ENCODE measurements at places on chromosomes 1 and 21.

DNA sequence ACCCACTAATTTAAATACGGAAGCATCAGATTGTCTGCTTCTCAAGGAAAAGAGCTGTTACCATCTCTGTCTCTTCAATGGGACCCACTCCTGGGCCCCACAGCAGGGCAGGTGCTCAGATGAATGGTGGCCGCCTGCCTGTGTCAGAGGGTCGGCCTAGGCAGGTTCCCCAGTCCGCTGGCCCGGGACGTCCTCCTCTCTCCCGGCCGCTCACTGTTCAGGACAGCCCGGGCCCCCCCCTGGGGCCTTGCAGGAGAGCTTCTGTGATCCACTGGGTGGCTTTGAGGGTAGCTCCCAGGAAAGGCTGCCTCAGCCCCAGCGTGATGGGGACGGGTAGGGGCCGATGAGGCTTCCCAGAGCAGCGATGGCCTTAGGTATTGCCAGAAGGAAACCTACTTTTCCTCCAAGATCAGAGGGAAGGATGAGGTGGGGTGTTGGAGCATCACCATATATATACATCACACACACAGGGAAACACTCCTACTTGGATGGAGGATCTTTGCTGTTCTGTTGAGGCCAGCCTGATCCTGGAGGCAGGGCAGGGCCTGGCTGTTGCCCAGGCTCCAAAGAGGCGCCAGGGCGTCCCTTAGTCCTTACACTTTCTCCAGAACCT, 231.3 kb downstream of the SDCCAG8 start:
- no peak overlapping the region for H3K4me3 ChIP-seq
- H3K4me1 ChIP-seq = peaks cover 5% of the 10 kb centered on the region
- no peak overlapping the region for H3K27ac ChIP-seq
- DNase-seq = no peak

DNA sequence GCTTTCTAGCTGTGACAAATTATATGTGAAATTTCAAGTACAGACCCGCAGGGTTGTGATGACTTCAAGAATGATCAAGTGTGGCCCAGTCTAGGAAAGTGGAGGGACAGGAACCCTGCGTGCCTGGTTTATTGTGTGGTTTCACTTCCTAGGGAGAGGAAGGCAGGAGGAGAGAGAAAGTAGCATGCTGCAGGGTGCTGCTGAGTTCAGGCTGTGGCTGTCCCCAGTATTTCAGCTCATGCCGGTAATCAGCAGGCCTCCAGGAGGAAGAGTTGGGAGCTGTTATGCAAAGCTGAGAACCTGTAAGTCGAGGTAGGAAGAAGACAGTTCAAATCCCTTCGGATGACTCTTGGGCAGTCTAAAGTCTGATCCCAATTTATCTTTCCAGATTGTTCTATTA, 140.4 kb downstream of the ROR1 start:
- no peak overlapping the region for H3K4me3 ChIP-seq
- DNase-seq = no peak
- peaks cover 29% of the 10 kb centered on the region for H3K4me1 ChIP-seq
- no peaks in the 10 kb centered on the region for H3K27me3 ChIP-seq

DNA sequence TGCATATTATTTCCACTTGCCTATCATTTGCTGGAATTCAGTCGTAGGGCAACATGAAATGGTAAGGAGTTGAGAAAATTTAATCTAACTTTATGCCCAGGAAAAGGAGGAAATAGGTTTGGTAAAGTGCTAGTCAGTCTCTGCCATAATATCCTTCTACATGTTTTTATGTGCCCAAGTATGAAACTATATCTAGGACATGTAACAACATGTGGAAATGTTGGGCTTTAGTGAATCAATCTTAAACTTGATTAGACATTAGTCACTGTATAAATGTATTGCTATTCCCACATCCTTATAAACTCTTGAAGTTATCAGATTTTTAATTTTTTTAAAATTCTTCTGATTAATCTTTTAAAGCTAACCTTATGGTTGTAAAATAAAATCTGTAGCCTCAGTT, 204.7 kb upstream of the ZRANB2 start:
- DNase-seq = no peak
- no peaks in the 10 kb centered on the region for H3K27me3 ChIP-seq
- H3K4me3 ChIP-seq = no peak overlapping the region
- no peak overlapping the region for H3K27ac ChIP-seq

GRCh38 chr1:5983361-5984103, 8.7 kb downstream of the NPHP4 start:
- H3K4me3 ChIP-seq = no peak overlapping the region
- no peaks in the 10 kb centered on the region for H3K27me3 ChIP-seq
- DNase-seq = peak; percentile 49
- no peaks in the 10 kb centered on the region for H3K36me3 ChIP-seq
- peak overlapping the region; percentile 1 for H3K27ac ChIP-seq

DNA sequence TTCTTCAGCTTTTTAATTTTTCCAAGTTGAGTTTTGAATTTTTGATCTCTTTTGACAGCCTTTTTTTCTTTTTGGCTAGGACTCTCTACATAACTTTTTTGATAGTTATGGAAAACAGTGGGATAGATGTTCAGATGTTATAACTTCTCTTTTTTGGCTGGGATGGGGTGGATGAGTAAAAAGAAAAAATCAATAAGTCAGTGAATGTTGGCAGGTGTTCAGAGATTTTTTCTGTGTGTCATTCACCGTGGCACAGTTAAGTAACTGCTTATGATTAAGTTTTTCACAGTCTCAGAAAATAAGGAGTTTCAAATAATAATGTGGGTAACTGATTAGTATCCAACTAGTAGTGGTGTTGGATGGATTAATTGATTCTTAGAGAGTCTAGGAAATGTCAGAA, 24.0 kb downstream of the HS2ST1 start:
- H3K4me1 ChIP-seq = peaks cover 25% of the 10 kb centered on the region
- no peak overlapping the region for H3K27ac ChIP-seq
- no peaks in the 10 kb centered on the region for H3K27me3 ChIP-seq
- H3K4me3 ChIP-seq = no peak overlapping the region
- no peak for DNase-seq

DNA sequence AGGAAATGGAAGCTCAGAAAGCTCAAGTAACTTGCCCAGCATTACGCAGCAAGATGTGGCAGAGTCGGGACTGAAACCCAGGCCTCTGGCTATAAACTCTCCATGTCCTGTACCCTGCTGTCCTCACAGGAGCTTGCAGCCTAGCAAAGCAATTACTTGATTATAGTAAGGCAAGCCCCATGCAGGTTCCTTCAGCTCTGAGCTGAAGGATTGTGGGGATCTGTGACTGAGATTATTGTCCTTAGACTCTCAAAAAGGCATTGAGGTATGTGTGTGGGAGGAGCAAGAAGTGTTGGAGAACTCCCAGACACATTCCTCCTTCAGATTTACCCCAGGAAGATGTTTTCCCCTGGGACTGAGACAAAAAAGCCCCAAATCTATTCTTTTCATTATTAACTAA, 124.0 kb upstream of the SPATA6 start:
- no peak overlapping the region for H3K4me3 ChIP-seq
- no peaks in the 10 kb centered on the region for H3K36me3 ChIP-seq
- H3K27ac ChIP-seq = no peak overlapping the region
- DNase-seq = peak; percentile 26
- H3K4me1 ChIP-seq = peaks cover 9% of the 10 kb centered on the region

GRCh38 chr1:93262645-93263044, 82.1 kb downstream of the CCDC18 start:
- no peaks in the 10 kb centered on the region for H3K4me1 ChIP-seq
- no peak overlapping the region for H3K27ac ChIP-seq
- DNase-seq = no peak
- H3K4me3 ChIP-seq = no peak overlapping the region
- peaks cover 5% of the 10 kb centered on the region for H3K36me3 ChIP-seq

- H3K4me3 ChIP-seq = peak overlapping the region; percentile 90
- H3K27ac ChIP-seq = peak overlapping the region; percentile 69
- no peak for DNase-seq
- no peaks in the 10 kb centered on the region for H3K4me1 ChIP-seq
Measured at GRCh38 chr1:154272999-154273563, 652 bp downstream of the HAX1 start.

- no peak overlapping the region for H3K4me3 ChIP-seq
- H3K36me3 ChIP-seq = peaks cover 24% of the 10 kb centered on the region
- H3K27me3 ChIP-seq = no peaks in the 10 kb centered on the region
- peaks cover 9% of the 10 kb centered on the region for H3K4me1 ChIP-seq
Measured at GRCh38 chr1:200762089-200762488, 23.4 kb downstream of the CAMSAP2 start.

- H3K27me3 ChIP-seq = no peaks in the 10 kb centered on the region
- no peaks in the 10 kb centered on the region for H3K36me3 ChIP-seq
- H3K4me1 ChIP-seq = no peaks in the 10 kb centered on the region
- H3K4me3 ChIP-seq = no peak overlapping the region
- H3K27ac ChIP-seq = no peak overlapping the region
- no peak for DNase-seq
Measured at GRCh38 chr1:36855699-36856494, 178.4 kb downstream of the GRIK3 start.

DNA sequence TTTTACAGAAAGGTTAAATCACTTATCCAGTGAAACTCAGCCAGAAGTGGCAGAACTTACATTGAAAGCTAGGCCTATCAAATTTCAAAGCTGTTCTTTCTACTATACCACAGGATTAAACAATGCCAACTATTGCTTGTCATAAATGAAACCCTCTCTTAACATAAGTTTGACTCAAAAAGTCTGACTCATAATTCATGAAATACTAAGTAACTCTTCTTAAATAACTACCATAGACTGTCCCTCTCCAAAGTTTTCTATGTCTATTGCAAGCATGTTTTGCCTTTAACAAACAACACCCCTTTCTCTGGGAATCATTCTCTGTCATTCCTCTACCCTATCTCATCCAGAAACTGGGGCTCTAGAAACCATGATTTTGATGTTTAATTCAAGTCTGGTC, 109.5 kb upstream of the UBE2U start:
- peak overlapping the region; percentile 25 for H3K27ac ChIP-seq
- H3K36me3 ChIP-seq = no peaks in the 10 kb centered on the region
- H3K4me3 ChIP-seq = no peak overlapping the region
- no peak for DNase-seq
- H3K4me1 ChIP-seq = peaks cover 17% of the 10 kb centered on the region

DNA sequence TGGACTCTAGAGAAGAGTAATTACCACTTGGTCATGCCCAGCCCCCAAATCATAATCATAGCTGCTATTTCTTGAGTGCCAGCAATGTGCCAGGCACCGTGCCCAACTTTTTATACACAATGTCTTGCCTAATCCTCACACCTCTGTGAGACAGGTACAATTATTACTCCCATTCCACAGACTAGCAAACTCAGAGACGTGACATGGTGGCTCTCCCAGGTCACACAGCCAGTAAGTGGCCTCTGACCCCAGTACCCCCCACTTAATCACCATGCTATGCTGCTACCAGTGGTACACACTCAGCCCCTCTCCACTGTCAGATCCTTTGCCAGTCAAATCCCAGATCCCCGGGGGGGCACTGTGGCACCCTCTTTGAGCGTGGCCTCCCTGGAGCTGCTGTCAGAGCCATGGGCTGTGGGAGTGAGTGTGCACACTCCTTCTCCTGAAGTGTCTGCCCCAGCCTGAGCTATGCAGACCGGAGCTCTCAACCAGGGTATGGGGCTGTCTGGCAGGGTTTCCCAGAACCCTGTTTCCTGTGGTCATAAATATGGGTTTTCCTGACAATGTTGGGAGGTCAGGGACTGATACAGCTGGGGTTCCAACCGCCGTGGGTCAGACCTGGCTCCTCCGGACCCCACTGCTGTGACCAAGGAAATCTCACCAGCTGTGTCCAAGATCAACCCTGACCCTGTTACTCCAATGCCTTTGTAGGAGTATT, 51.8 kb downstream of the LACTBL1 start:
- no peak for DNase-seq
- H3K4me1 ChIP-seq = peaks cover 39% of the 10 kb centered on the region

GRCh38 chr1:242016479-242016878, 17.6 kb upstream of the MAP1LC3C start:
- no peak overlapping the region for H3K4me3 ChIP-seq
- H3K4me1 ChIP-seq = no peaks in the 10 kb centered on the region
- no peak for DNase-seq
- no peaks in the 10 kb centered on the region for H3K36me3 ChIP-seq
- H3K27me3 ChIP-seq = no peaks in the 10 kb centered on the region

DNA sequence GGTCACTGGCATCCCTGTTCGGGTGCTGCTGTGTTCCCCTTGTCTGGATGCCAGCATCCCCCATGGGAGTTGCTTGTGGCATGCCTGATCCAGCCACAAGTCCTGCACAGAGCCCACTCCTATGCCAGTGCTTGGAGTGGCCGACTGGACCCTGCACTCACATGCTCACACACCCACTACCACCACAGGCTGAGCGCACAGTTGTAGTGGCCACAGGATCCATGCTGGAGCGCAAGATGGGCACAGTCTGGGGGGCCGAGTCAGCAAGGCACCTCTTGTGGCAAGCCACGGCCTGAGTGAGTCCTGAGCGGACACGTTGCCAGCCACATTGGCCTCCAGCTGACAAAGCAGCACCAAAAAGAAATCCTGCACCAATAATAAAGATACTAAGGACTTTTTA, 661.6 kb upstream of the TMPRSS15 start:
- no peaks in the 10 kb centered on the region for H3K4me1 ChIP-seq
- no peak overlapping the region for H3K4me3 ChIP-seq
- no peak for DNase-seq
- no peak overlapping the region for H3K27ac ChIP-seq
- H3K27me3 ChIP-seq = no peaks in the 10 kb centered on the region

- no peak overlapping the region for H3K27ac ChIP-seq
- no peak overlapping the region for H3K4me3 ChIP-seq
- H3K27me3 ChIP-seq = no peaks in the 10 kb centered on the region
- peaks cover 19% of the 10 kb centered on the region for H3K4me1 ChIP-seq
Measured at GRCh38 chr1:44543064-44543744, 131.1 kb downstream of the TMEM53 start.

GRCh38 chr21:22855581-22855980, 1857.4 kb downstream of the NCAM2 start:
- no peaks in the 10 kb centered on the region for H3K4me1 ChIP-seq
- H3K36me3 ChIP-seq = no peaks in the 10 kb centered on the region
- no peak overlapping the region for H3K27ac ChIP-seq

GRCh38 chr1:209302779-209303568, 280.5 kb upstream of the CAMK1G start:
- no peak for DNase-seq
- no peaks in the 10 kb centered on the region for H3K36me3 ChIP-seq
- no peak overlapping the region for H3K4me3 ChIP-seq
- H3K27me3 ChIP-seq = no peaks in the 10 kb centered on the region
- no peak overlapping the region for H3K27ac ChIP-seq

Data from cardiac muscle cell (in vitro differentiated cells and primary cell).